ENCODE measurements at places on chromosomes 2 and 18. TPM values are rescaled to one million over a fixed set of nuclear protein-coding genes. Genes with fewer than 3 reads are reported as not detected.

- no peak for DNase-seq
Observed at GRCh38 chr18:52007105-52007504, 332.9 kb upstream of the DCC start.

DNA sequence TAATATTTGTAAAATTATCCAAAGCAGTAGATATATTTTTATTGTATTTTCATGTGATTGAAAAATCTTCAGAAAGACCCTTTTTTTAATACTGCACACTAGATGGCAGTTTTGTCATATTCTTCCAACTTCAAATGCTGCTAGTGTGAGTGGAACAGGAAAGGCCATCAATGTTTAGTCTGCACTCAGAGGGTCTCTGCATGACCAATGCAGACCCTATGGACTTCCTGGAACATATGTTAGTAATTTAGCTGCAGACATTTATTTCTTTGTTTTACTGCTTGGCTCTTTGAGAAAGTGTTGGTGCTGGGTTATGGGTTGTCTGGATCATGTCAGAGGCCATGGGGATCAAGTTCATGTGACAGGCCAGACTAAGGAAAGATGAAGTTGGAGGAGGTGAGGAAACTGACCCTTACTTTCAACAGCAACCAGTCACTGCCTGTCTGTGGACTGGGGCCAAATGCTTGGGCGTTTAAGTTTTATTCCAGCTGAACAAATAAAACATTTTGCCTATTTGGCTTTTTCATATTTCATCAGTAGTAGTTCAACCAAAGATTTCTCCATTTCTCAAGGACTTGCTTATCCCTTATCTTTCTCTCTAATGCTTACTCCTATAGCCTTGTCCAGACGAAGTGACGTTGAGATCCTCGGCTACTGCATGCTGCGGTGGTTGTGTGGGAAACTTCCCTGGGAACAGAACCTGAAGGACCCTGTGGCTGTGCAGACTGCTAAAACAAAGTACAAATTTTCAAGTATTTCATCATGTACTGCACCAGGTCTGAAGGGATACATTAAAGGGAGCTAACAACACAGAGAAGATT, 84.8 kb downstream of the VRK2 start:
- DNase-seq, result peak; percentile 10

The CFC1 gene
- 4.5 TPM for total RNA-seq

The NRP2 gene
- 79.1 TPM for total RNA-seq

GRCh38 chr2:174395969-174396630, 570 bp downstream of the SCRN3 start:
- DNase-seq, result no peak

- DNase-seq, result no peak
Observed at GRCh38 chr2:65580824-65581223, 148.4 kb upstream of the SPRED2 start.

GRCh38 chr2:173959358-173959884, 5.8 kb downstream of the SP3 start:
- DNase-seq, result no peak

GRCh38 chr2:198390670-198391069, 586.3 kb downstream of the PLCL1 start:
- no peak for DNase-seq

The RBM44 gene
- total RNA-seq, result 1.5 TPM

The IGFBP2 gene
- 741 TPM for total RNA-seq

GRCh38 chr2:84719434-84719833, 161.4 kb downstream of the TRABD2A start:
- DNase-seq, result no peak

GRCh38 chr2:151860210-151860609, 32.0 kb upstream of the ARL5A start:
- no peak for DNase-seq

DNA sequence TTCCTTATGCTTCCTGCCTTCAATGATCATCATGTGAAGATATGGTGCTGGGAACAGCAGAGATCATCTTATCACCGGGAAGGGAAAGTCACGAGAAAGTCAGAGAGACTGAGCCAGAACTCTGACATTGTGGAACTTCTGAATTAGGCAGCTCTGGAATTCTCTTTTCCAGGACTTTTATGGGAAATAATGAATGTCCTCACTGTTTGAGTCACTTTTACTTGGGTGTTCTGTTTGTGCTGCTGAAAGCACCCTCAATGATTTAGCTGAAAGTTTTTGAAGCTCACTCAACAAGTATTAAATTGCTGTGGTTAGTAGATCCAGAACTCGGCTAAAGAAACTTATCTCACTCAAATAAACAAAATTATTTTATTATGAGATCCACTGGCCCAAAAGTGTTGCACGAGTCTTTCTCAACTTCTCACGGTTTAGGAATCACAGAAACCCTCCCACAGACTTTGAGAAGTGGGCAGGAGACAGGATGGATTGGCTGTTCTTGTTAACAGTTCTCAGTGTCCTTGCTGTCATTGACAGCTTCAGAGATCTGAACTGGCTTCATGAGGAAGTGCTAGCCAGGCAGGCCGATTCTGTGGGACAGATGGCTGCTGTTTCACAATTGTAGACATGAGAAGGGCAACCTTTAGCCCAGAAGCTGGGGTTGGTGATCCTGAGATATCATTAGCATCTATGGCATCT, 26.4 kb upstream of the ATRAID start:
- DNase-seq, result peak; percentile 57

GRCh38 chr2:5379811-5380210, 312.4 kb upstream of the SOX11 start:
- DNase-seq, result no peak

DNA sequence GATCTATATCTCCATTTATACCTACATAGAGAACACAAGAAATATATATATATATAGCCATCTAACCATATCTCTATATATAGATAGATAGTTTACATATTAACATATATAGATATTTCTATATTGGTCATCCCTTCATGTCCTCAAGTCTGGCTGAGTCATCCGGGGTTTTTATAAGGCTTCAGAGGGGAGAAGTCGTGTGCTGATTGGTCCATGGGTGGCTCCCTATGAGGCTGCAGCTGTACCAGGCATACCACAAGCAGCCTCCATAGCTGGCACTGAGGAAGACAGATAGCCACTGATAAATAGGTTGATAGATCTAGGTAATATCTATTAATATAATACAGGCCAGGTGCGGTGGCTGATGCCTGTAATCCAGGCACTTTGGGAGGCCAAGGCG, 618.3 kb upstream of the SETBP1 start:
- no peak for DNase-seq

DNA sequence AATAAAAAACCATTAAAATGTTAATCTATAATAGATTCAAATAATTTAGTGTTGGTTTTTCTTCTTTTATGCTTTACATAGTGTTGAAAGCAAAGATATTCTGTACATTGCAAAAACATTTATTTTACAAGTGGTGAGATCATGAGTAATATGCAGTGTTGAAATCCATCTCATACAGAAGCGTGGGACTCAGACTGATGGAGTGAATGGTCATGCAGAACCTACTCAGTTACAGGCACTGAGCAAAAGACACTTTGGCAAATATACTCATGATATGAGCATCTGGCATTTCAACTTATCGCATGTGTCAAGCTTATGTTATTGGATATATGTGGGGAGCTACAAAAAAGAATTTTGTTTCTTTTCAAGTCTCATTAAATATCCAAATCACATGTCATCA, 620.2 kb upstream of the NETO1 start:
- no peak for DNase-seq

DNA sequence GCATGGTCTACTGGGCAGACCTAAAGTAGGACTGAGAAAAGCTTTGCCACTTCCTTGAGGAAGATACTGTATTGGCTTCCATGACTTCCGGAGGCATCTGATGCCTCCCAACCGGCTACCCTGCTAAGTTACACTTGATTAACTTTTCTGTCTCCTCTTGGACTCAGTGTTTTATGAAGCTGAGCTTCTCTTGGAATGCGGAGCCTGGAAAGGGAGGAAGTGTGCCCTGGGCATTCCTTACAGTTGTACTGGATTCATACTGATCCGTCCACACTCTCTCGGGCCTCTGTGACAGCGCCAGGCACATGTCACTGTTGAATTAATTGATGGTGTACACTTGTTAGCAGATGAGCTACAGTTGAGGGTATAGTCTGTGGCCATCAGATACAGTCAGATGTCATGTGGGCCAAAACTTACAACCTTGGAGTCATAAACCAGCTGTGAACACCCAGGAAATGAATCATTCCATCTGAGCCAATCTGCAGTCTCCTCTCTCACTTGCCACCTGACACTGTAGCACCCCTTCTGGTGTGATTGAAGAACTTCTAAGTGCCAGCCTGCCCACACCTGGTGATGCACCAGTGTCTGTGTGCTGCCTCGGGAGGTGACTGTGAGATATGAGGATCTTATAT, 122.5 kb downstream of the FHOD3 start:
- DNase-seq, result no peak

The FAM237A gene
- not detected for total RNA-seq

GRCh38 chr2:75632813-75633212, 13.8 kb upstream of the MRPL19 start:
- no peak for DNase-seq

GRCh38 chr2:111030260-111030891, 90.3 kb upstream of the BCL2L11 start:
- DNase-seq, result no peak

- no peak for DNase-seq
Observed at GRCh38 chr2:206993964-206994363, 54.6 kb downstream of the CPO start.

DNA sequence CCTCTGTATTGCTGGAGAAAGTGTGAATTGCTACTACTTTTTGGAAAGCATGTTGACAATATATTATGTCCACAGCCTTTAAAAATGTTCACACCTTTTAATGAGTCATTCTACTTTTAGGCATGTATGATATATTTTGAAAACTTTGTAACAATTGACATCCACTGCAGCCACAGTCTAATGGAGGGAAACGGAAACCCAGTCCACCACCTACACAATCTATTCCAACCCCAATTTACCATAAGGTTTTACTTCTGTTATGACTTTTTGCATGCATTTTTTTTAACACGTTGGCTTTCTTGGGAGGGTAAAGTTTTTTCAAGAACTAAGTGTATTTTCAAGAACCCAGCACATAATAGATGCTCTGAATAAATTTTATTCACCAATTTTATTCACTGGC, 38.5 kb upstream of the ATP8B1 start:
- DNase-seq, result no peak

DNA sequence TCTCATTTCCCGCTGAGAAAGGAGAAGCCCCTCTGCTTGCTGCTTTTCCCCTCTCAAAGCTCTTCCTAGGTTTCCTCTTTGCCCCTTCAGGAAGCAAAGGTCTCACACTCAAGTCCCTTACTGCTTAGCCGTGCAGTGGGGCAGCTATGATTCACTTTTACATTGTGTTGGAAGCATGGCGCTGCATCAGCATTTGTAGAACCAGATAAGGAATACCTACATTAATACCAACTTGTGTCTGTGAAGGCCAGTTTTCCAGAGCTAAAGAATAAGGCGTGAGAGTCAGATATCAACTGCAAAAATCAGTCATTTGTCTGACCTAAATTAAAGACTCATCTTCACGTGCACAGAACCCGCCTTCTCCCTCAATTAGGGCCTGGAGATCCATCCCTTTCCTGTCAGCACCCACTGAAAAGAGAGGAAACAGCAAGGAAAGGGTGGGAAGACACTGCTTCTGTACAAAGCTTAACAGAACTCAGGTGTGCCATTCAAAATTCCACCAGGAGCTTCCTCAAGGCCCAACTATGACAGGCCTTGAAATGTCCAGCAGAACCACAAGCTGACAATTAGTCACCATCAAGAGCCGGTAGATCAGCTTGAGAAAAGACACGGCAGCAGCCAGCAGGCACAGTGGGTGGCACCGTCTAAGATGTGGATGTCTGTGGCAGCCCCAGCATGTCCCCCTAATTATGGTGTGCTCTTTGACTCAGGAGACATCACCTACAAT, 16.1 kb upstream of the XDH start:
- DNase-seq, result no peak

DNA sequence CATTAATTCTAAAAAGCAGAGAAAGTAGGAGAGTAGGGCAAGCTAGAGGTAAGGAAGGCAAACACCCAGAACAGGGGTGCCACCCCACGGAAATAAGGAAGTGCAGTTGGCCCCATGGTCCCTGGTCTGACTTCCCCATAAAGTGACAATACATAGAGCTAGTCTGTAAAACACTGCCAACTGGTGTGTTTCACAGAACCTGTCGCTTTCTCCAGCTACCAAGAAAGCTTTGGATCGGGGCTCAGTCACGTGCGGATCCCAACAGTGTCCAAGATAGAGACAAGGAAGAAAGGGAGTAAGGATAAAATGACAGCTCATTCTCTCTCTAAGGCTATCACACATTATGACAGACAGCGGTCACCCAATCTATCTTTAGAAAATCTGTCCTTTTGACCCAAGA, 36.4 kb downstream of the TBC1D8 start:
- DNase-seq, result no peak

The DNER gene
- total RNA-seq, result 56.5 TPM

- no peak for DNase-seq
Observed at GRCh38 chr2:230643576-230644291, 68.9 kb upstream of the CAB39 start.

DNA sequence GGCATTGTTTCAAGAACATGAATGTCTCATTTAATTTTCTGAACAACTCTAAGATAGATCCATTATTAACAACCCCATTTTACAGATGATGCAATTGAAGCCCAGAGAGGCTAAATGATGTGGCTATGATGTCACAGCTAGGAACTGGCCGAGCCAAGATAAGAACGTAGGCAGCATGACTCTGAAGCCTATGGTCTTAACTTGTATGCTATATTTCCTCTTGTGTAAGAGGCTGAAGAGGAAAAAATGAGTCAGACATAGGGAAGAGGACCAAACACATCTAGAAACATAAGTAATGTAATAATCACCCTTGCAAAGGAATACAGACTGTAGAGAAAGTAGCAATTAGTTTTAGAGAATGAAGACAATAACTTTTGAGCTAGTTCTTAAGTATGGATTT, 416.8 kb downstream of the FIGN start:
- no peak for DNase-seq

DNA sequence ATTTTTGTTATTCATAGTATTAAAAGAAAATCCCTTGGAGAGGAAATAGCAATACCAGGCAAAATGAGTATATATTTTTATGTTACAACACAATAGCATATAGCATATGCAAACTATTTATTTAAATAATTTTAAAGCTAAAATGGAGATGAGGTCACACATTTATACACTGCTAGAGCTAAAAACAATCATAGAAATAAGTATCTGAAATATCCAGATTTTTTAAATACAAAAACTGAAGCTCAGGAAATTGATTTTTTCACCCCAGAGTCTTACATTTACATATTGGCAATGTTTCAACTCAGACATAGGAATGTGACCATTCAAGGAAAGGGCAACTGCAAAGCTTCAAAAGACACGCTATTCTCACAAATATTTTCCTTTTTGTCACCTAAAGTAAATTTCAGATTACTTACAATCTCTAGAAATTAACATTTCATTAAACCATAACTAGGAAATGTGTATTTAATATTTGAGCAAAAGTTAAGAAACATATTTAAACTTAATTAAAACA, 8.9 kb downstream of the TFPI start:
- no peak for DNase-seq

The LCT gene
- 0.10 TPM for total RNA-seq

- no peak for DNase-seq
Observed at GRCh38 chr2:9417725-9418124, 5.6 kb downstream of the ITGB1BP1 start.

GRCh38 chr2:58494071-58494501, 253.0 kb upstream of the FANCL start:
- no peak for DNase-seq

The NEU2 gene
- total RNA-seq, result not detected

GRCh38 chr2:38748391-38748790, 2.8 kb downstream of the SRSF7 start:
- DNase-seq, result no peak

- no peak for DNase-seq
Observed at GRCh38 chr2:235968155-235968554, 200.0 kb downstream of the GBX2 start.

- DNase-seq, result peak; percentile 10
Observed at GRCh38 chr2:111042772-111043771, 77.6 kb upstream of the BCL2L11 start.
